NCI-H2171 treated with DMSO at 0.1 percent for 48 hours (cell line): ENCODE measurements at places on chromosomes 3 and 15.
A peak's percentile ranks its signal among the peaks of the same experiment; 100 is the strongest.

- no peak for DNase-seq
Observed at GRCh38 chr3:165835431-165835830, 1.8 kb downstream of the BCHE start.

DNA sequence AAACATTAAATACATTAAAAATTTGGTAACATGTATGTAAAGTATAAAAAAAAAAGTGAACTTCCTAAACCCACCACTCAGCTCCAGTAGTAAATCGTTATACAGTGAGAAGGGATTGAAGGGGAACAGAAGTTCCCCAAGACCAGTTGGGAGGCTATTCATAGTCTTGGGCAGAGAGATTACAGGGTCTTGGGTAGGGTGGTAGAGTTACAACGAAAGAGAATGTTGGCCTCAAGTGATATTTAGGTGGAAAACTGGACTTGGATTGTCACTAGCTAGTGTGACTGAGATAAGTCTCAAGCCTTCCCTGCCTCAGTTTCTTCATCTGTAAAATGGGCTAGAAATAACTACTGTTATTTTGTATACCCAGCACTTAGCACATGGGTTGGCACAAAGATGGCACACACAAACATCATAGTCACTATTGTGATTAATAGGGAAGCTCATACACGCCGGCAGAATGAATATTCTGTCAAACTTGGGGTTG, 431 bp upstream of the YEATS2 start:
- DNase-seq: no peak

GRCh38 chr3:29701326-29701983, 420.6 kb downstream of the RBMS3 start:
- no peak for DNase-seq

GRCh38 chr3:16536996-16537395, 23.5 kb upstream of the RFTN1 start:
- no peak for DNase-seq

DNA sequence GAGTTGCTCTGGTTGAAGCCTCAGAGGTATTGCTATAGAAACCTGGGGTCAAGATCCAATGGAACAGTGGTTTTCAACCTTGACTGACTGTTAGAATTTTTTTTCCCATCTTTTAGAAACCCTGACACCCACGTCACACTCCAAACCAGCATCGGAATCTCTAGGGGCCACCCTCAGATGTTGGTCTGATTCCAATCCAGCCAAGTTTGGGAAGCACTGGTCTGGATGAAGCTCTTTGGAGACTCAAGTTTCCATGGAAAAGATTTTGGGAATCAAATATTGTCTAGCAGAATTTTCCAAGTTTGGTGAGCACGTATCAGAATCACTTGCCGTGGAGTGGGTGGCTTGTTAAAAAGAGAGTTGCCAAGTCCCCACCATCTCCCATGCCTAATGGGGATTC, 103.8 kb downstream of the THSD4 start:
- DNase-seq: no peak

DNA sequence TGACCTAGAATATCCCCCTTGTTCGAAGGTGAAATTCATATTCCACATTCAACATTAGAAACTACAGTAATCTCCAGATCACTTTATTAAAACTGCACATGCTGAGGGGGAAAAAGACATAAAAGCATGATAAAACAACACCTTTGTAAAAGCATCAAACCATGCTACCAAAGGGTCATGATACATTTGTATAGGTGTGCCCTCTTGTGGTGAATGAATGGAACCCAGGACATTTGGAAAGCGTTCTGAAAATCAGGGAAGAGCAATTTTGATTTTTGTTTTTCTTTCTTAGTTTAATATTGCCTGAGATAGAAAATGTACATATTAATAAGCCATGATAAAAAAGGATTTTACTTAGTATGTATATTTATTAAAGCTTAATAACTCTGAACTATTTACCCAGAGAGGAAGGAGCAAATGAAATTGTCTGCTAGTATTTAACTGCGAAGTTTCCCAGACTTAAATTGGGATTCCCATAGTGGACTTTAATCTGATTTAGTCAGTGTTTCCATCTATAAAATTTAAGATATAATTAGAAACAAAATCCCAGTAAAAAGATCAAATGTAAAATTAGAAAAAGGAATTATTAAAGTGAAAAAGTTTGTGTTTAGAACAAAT, 105.8 kb upstream of the ARL6 start:
- DNase-seq: peak; percentile 56

DNA sequence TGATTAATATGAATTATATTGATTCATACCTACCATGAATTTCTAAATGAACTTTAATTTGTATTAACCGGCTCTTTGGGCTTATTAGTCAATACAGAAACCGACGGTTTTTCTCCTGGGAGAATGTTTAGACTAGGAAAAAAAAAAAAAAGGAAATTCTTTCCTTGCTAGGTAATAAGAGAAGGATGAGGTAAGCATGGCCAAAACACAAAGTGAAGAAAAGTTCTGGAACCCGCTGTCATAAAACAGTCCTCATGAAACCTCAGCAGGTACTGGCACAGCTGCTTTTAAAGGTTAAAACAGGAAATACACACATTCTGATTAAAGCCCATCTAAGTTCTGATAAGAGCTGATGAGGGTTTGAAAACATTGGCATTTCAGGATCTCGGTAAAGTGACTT, 30.8 kb upstream of the PSTPIP1 start:
- DNase-seq: no peak

GRCh38 chr3:41652931-41653330, 309.0 kb downstream of the ULK4 start:
- no peak for DNase-seq

GRCh38 chr3:113242096-113242581, 30.8 kb downstream of the BOC start:
- no peak for DNase-seq

DNA sequence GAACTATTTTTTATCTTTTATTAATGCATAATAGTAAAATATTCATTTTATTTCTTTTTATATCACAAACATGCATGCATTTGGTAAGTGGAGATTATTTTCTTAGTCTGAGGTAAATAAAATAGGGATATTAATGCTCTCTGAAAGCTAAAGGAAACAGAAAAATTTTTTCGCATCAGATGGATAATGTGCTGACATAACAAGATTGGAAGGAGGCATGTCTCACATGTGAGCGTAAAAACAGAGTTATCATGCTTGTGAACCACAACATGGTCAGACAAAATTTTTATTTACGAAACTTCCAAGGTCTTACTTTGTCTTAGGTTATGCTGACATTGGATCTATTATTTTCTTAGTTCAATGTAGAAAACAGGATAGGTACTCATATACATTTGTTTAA, 166.1 kb downstream of the SPATA16 start:
- no peak for DNase-seq

DNA sequence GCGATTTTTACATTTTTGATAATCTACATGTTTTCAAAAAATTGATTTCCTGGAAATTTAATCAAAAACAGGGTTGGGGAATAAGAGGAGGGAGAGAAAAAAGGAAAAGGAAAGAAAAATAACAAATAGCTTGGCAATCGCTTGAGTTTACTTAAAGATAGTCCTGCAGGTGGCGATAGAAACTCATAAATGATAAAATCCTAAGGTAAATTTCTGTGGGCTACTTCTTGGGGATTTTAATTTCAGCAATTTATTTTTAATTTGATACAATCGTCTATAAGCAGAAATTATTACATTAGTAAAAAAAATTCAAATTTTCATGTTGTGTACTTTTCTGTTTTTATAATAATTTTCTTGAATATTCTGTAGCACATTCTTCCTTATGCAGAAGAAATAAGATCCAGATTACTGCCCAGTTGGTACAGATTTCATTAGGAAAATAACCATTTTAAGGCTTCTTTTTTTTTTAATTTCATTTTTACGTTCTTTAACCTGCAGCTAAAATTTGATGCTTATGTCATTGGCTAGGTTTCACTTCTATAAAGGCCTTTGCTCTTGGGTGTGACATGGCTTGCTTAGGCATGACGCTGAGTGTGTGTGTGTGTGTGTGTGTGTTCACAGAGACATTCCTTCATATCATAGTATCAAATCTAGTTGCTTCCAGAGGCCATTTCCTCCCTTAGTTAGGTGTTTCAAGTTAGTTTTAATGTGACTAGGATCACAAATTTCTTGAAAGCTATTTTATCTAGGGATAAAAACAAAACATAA, 181.8 kb downstream of the MCTP2 start:
- no peak for DNase-seq

- no peak for DNase-seq
Observed at GRCh38 chr3:126986001-126986400, 3.1 kb downstream of the PLXNA1 start.

- no peak for DNase-seq
Observed at GRCh38 chr3:67405193-67405592, 249.2 kb downstream of the SUCLG2 start.

DNA sequence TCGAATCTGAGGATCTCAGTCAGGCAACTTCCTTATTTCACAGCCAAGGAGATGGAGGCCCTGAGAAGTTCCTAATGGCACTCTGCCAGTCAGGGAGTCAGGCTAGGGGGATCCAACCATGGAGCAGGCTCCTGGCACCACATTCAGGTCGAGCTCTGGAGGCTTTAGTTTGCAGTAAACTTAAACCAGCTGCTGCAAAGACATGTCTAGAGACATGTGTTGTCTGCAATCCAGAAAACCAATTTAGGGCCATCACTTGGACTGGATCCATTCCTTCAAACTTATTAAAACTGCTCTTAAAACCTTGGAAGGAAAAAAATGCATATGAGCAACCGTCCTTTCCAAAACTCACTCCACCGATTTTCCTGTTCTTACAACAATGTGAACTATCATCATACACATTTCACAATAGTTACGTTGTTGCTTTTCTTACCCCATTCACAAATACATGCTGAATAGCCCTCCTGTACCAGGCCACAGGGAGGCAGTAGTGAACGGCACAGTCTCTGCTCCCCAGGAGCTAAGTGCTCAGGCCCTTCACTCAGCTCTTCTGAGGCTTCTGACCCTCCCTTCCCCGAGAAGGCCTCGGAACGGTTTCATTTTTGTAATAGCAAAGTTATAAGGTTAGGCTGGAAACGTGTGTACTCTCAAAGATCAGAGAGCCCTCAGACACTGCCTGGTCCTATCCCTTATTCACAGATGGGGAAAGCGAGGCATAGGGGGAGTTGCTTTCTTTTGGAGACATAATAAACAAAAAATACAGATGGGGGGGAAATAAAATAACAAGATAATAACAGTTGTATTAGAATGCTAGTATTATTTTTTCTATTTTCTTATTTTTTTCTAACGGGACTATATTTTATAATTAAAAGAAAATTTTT, 20.1 kb downstream of the RFT1 start:
- DNase-seq: no peak

GRCh38 chr3:181844211-181844610, 132.5 kb downstream of the SOX2 start:
- DNase-seq: peak; percentile 18

DNA sequence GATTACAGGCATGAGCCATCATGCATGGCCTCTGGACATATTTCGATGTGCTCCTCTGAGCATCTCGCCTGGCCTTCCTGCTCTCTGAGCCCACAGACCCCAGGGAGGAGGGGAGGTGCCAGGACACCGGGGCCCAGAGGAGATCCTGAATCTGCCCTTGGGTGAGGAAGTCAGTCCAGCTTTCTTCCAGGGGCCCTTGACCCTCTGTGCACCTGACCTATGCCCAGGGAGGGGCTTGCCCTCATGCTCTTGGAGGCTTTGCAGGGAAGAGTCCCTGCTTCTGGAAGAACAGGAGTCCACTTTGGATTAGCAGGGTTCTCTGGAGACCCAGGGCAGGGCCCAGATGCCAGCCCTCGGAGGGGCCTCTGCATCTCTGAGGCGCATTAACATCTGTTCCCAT, 1.4 kb downstream of the ACSBG1 start:
- no peak for DNase-seq

- no peak for DNase-seq
Observed at GRCh38 chr3:149832086-149832485, 19.1 kb downstream of the RNF13 start.

GRCh38 chr3:127677541-127678314, 5.0 kb downstream of the ABTB1 start:
- DNase-seq: no peak

DNA sequence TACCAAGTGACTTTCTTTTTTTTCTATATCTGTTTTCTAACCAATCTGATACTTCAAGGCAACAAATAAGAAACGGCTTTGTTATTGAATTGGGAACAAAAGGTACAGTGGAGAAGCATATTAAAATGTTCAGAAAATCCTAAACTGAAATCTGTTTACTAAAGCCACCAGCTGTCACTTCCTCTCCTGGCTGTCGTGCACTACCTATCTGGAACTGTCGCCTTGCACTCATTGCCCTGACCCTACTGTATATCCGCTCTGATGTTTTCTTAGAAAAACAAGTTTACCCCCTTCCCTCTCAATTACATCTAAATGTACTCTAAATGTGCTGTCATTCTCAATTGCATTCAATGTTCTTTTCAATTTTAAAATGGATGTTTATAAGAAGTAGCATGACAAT, 439.8 kb upstream of the ARRDC4 start:
- no peak for DNase-seq

- DNase-seq: no peak
Observed at GRCh38 chr3:15645740-15646501, 44.4 kb downstream of the BTD start.

DNA sequence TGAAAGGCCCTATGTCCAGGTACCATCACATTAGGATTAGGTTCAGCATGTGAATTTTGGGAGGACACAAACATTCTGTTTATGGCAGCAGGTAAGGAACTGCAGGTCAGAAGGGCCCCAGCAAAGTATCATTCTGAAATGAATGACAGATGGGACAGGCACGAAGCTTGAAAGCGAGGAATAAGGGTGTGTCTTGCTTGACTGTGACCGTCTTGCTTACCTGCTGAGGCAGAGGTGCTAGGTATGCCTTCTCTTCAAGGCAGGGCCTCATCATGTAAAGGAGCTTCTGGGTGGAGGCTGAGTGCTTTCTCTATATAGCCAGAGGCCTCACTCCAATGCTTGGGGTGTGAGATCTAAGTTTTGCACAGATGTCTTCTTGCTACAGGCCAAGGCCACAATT, 41.4 kb downstream of the TMEM108 start:
- no peak for DNase-seq

DNA sequence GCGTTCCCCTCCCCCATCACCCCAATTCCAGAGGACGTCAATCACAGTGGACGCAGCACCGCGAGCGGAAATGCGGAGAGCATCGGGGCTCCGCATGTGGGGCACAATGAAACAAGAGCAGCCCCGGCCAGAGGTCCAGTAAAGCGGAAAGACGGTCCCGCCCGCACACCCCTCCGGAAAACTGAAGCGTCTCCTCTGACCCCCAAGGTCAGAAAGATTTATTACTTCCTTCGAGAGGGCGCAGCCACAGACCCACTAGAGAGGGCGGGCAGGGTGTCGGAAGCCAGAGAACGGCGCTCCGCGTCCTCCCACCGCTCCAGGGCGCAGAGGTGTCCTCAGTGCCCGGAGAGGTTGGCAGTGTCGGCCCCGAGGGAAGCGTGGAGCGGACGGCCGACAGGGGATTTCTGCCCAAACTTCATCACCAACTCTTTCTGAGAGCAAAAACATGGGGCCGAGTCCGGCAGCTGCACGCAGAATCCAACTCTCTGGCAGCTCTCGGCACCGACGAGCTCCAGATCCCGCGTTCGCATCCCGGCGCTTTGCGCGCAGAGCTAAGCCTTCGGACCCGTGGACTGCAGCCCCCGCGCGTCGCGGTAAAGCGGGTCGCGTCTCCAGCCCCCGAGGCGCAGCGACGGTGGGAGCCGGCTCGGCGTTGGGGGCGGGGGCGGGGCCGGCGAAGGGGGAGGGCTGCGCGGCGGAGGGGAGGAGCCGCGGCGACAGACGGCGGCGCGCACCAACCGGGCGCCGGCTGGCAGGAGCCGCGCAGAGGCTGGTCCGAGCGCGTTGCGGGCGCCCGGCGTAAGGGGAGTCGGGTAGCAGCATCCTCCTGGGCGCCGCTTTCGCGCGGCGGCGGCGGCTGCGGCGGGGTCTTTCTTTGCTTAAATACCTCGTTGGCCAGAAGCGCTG, at the start of gene CHST2:
Gene CHST2 (plus strand): TSS at position 763 of the 906 bp plus-strand sequence. CDS start 1,046 bp downstream, outside the sequence.
- peak; percentile 67 for DNase-seq

GRCh38 chr15:30036036-30036703, 46.6 kb upstream of the GOLGA8J start:
- no peak for DNase-seq
